ENCODE measurements at places on chromosomes 4 and X. TPM values are rescaled to one million over a fixed set of nuclear protein-coding genes. Genes with fewer than 3 reads are reported as not detected.

TIGD4 gene
- total RNA-seq: 0.25 TPM

ADH1A gene
- not detected for total RNA-seq

LPAR4 gene
- total RNA-seq: 0.30 TPM

CTSO gene
- 8.7 TPM for total RNA-seq

GABRG1 gene
- total RNA-seq: not detected

PRRG3 gene
- total RNA-seq: not detected

HSPA4L gene
- total RNA-seq: 9.8 TPM

MAP3K15 gene
- total RNA-seq: not detected

RBMXL3 gene
- not detected for total RNA-seq

SSX1 gene
- not detected for total RNA-seq

TAF7L gene
- total RNA-seq: 1.00 TPM

NAP1L3 gene
- not detected for total RNA-seq

RRH gene
- not detected for total RNA-seq

MAGEB2 gene
- not detected for total RNA-seq

C4orf51 gene
- total RNA-seq: not detected

RXFP1 gene
- not detected for total RNA-seq

IGSF1 gene
- total RNA-seq: not detected

LRCH2 gene
- 3.3 TPM for total RNA-seq

PTTG2 gene
- not detected for total RNA-seq

Measured in mammary microvascular endothelial cell (primary cell).